ENCODE measurements at places on chromosomes 5 and 9.
A peak's percentile ranks its signal among the peaks of the same experiment; 100 is the strongest.

DNA sequence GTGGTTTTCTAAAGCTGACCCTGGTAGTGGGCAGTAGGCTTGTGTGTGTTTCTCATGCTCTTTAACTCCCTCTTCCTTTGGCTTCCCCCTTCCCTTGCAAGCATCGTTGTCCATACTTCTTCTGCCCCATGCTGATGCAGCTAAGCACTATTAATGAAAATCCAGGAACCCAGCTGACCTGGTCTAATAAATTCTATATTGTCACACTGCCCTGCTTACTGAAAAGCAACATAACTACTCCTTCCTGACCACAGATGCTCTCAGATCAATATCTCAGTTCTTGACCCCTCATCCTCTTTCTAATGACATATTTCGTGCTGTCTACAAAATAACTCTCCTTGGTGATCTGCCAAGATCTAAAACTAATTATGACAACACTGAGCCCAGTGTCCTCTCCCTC lies 405.5 kb downstream of the EFNA5 start:
- no peak for DNase-seq

GRCh38 chr5:135821061-135821801 lies 13.2 kb upstream of the SLC25A48 start:
- DNase-seq: no peak

- DNase-seq: no peak
Observed at GRCh38 chr9:11871852-11872251, 821.3 kb upstream of the TYRP1 start.

- DNase-seq: no peak
Observed at GRCh38 chr9:108609897-108610253, 245.9 kb downstream of the ACTL7B start.

GRCh38 chr5:168312606-168313295 lies 21.3 kb downstream of the WWC1 start:
- DNase-seq: no peak

DNA sequence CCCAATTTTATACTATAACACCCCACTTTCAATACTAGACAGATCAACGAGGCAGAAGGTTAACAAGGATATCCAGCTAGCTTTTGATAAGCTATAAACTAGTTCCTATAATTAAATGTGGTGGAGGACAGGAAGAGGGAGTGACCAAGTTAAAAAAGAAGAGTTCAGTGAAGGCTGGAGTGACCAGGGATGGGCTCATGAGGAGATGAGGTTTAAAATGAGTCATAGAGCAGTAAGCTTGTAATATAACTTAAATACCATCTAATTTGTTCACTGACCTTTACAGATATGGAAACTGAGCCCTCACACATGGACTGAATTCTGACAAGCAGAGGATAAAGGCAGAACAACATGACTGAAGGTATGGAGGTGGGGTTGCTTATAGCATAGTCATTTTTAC lies 284.5 kb downstream of the SPATA31D1 start:
- peak; percentile 62 for DNase-seq

DNA sequence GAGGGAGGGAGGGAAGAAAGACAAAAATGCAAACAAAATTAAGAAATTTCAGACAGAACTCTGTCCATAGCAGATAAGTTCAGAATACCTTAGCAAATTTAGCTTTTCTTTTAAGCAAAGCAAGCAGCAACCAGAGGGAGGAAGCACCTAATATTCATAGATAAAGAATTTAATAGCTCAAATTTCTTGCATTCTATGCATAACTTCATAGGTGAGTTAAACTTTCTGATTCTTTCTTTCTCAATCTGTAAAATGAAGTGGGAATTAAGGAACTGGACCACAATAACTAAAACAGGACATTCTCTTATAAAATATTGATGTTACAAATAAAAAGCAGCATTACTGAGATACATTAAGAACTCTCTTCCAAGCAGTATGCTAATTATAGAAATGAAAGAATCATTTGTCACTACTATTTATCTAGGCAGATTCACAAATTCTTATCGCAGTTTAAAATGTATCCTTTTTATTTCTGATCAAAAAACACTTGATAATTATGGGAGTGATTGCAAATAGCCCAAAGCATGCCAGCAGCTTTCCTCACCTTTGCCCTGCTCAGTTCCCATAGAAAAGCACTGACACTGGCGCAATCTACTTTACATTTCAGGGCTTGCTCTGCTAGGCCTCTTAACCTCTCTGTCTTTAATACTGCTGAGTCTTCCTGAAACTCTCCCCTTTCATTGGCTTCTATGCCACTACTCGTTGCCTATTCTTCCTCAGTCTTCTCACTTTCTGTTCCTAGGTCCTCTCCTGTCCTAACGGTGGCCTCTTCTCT lies 341.8 kb downstream of the PIK3R1 start:
- DNase-seq: peak; percentile 35

- DNase-seq: peak; percentile 36
Observed at GRCh38 chr9:100277166-100277979, 75.4 kb downstream of the TEX10 start.

- DNase-seq: no peak
Observed at GRCh38 chr9:98504298-98505282, 204.1 kb downstream of the GABBR2 start.

- no peak for DNase-seq
Observed at GRCh38 chr5:158364367-158364766, 505.4 kb upstream of the CLINT1 start.

DNA sequence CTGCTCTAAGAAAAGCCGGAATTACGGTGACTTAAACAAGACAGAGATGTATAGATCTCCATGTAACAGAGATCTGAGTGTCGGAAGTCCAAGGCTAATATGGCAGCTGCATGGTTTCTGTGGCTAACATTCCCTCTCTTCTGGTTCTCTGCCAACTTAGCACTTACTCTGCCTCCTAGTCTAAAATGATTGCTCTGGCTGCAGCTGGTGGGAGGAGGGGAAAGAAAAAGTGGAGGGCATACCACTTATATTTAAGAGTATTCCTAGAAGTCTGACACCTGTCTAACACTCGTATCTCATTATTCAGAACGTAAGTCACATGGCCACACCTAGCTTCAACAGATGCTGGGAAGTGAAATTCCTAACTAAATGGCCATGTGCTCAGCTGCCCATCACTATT lies 551.5 kb upstream of the TLE4 start:
- DNase-seq: peak; percentile 14

DNA sequence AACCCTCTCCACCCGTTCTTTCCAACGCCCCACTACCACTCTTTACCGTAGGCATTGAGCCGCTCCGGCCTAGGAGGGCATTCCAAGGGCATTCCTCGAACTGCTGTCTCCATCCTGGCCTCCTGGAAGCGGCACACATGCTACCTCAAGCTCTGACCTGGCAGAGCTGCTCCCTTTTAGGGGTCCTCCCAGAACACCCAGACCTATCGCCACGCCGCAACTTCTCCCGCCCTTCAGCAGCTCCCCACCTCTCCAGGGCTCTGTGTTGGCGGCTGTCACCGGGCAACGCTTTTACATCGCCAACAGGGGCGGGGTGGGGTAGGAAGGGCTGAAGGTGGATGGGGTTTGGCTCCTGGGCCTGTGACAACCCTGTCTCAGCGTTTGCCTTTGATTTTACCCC lies 4.6 kb upstream of the MYORG start:
- DNase-seq: no peak

DNA sequence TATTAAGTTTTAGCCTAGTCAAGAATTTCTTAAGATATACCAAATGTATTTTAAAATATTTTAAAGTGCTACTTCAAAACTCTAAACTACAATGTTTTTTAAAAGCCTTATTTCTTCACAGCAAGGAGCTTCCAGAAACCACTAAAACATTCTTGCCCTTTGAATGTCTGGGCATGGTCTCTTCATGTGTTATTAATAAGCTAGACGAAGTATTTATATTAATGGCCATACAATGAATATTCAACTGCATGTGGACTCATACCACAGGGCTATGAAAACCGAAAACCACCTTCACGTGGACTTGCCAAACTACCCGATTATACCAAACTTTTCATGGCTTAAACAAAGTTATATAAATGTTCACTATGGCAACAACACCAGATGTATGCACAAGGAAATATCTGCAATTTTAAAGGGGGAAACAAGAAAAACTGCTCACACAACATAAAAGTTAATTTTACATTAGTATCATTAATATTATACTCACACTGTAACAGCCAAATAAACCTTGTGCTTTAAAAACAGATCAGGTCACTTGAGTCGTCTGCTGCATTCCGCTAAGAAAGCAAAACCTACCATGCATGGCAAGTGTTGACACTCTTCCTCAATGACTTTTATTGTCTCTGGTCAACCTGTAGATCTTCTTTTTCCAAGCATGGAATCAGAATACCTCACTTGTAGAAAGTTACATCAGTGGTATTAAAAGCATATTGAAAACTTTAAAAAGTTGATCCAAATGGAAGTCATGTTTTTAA lies 246.3 kb downstream of the BNC2 start:
- no peak for DNase-seq

GRCh38 chr5:168656633-168657032 lies 77.5 kb upstream of the PANK3 start:
- DNase-seq: peak; percentile 33

- DNase-seq: no peak
Observed at GRCh38 chr9:9612270-9612669, 1000.5 kb downstream of the PTPRD start.

- DNase-seq: no peak
Observed at GRCh38 chr9:97748525-97748924, 51.4 kb upstream of the XPA start.

DNA sequence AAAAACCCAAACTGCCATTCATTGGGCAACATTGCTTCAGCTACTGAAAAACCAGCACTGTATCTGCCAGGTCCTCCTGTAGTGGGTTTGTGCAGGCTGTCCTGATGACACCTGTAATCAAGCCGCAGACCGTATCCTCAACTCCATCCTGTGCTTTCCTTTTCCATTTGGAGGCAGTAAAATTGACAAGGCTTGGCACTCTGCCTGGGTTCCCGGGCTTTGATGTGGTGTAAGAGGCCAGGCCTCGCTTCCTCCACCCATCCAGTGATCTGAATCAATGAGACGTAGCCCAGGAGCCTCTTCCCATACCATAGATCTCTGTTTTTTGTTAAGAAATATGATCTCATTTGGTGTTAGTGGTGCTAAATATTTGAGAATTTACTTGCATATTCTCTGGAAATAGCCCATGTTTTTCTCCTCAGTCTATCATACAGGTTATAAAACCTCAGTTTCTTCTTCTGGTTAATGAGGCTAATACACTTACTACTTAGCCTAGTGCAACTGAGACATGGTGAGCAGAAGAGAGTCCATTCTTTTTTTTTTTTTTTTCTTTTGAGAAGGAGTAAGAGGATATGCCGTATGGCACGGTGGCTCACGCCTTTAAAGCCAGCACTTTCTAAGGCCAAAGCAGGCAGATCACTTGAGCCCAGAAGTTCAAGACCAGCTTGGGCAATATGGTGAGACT lies 34.8 kb downstream of the LSM11 start:
- DNase-seq: peak; percentile 57

GRCh38 chr9:131423171-131423581 lies 29.3 kb downstream of the PRRC2B start:
- peak; percentile 94 for DNase-seq

- no peak for DNase-seq
Observed at GRCh38 chr5:82151662-82152061, 126.5 kb downstream of the RPS23 start.

DNA sequence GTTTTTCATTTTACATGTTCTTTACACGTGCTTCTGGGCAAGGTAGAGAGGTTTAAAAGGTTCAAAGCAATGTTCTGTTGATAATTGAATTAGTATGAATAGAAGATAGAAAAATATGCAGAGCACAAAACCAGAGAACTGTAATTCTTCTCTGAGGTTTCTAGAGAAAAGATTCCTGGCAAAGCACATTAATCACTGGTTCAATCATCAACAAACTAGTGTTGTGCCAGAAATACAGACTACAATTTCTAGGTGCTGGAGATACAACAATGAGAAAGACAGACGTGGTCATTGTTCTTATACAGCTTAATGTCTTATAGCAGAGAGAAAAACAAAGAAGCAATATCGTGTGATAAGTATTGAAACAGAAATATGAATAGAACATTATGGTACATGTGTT lies 25.5 kb downstream of the MEGF9 start:
- peak; percentile 33 for DNase-seq

- DNase-seq: no peak
Observed at GRCh38 chr5:148993283-148993936, 69.5 kb downstream of the SH3TC2 start.

GRCh38 chr5:170269579-170269978 lies 28.0 kb downstream of the LCP2 start:
- DNase-seq: peak; percentile 6

- DNase-seq: no peak
Observed at GRCh38 chr5:176639981-176640380, 7.3 kb upstream of the TSPAN17 start.

DNA sequence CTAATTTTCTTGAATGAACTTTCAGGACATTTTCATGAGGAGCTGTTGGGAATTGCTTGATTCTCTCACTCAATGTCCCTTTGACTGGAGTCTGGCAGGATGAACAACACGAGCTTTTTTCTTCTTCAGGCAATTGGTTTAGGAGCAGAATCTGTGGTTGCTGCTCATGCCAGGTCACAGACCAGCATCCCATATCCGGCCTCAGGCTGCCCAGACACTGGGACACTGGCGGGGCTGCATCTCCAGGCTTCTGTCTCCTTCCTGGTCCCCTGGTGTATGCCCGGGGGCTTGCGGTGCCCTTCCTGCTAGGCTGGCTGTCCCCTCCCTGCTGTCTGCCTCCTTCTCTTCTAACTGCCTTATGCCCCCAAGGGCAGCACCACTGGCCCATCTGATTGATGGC lies 311.5 kb upstream of the DAP start:
- DNase-seq: no peak

GRCh38 chr9:136584934-136585333 lies 39.1 kb upstream of the NOTCH1 start:
- no peak for DNase-seq

DNA sequence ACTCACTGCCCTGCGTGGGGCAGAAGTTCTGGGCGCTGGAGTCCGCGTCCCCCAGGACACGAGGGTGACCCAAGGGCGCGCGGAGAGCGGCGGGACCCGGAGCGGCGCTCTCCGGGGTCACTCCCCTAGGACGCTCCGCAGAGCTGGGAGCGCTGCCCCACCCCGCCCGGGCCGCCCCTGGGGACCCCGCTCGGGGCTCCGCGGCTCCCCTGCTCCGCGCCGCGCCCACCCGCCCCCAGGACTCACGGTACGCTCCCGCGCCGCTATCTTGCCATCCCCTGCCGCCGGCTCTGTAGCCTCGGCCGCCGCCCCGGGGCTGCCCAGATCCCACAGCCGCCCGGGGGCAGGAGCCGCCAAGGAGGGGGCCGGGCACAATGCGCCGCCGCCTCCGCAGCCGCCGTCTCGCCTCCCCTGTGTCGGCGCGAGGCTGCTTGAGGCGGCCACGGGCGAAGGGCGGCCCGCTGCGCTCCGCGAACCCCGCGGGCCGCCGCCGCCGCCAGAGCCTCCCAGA lies 303 bp downstream of the LIFR start:
- DNase-seq: no peak

DNA sequence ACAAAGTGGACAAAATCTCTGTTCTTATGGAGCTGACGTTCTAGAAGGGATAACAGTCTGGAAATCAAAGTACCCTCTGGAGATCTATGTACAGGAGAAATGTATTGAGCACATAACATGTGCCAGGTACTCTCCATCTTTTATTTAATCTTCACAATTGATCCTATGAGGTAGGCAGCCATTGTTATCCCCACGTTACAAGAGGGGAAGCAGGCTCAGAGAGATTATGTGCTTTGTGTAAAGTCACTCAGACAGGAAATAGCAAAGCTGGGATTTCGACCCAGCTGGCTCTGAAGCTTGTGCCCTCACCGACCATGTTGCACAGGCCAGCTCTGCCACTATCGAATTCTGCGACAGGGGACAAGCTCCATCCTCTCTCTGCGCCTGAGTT lies 21.5 kb downstream of the PDGFRB start:
- DNase-seq: no peak

GRCh38 chr9:72203205-72203803 lies 54.1 kb downstream of the GDA start:
- no peak for DNase-seq

Measured in astrocyte (in vitro differentiated cells and primary cell).